ENCODE measurements at places on chromosomes 4 and X.

DNA sequence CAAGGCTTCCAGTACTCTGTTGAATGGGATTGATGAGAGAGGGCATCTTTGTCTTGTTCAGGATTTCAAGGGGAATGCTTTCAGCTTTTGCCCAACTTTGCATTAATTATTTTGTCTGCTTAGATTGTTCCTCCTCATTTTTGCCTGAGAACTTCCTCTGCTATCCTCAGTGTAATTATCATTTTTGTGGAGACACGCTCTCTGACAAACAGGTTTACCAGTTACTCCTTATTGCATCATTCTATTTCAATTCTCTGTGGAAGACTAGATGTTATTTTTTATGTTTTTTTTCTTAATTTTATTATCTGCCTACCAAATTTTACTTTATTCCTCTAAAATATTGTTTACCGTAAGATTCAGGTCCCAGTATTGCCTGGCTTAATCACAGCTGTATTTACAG is 349.2 kb downstream of the ADGRL3 start:
- no peak for DNase-seq

GRCh38 chr4:184370711-184371389 is 103.5 kb downstream of the IRF2 start:
- no peak for DNase-seq

- no peak for DNase-seq
Observed at GRCh38 chrX:118026631-118027030, 90.0 kb downstream of the KLHL13 start.

DNA sequence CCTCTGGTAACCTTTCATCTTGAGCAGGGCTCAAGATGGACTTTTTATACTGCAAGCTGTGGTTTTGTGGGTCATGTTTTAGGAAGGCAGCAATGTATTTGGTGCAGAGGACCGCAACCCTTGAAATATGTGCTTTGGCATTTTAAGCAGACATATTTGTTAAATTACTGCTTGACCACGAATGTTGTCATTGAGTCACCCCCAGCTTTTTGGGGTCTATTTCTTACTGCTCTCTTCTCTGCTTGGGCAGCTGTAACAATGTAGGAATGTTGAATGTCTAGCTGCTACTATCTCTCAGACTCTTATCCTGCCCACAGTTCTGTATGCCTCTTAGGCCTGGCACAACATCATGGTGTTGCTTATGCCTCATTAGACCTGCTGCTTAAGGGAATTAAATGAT is 6.0 kb downstream of the RBPJ start:
- no peak for DNase-seq

- no peak for DNase-seq
Observed at GRCh38 chrX:33062041-33062440, 149.3 kb downstream of the DMD start.

GRCh38 chr4:45082101-45082500 is 355.7 kb upstream of the GNPDA2 start:
- no peak for DNase-seq

GRCh38 chrX:70496491-70496890 is 51.9 kb downstream of the DLG3 start:
- DNase-seq, result no peak

GRCh38 chrX:138856881-138857604 is 145.5 kb upstream of the FGF13 start:
- no peak for DNase-seq

- DNase-seq, result no peak
Observed at GRCh38 chr4:3789587-3789986, 23.4 kb downstream of the ADRA2C start.

DNA sequence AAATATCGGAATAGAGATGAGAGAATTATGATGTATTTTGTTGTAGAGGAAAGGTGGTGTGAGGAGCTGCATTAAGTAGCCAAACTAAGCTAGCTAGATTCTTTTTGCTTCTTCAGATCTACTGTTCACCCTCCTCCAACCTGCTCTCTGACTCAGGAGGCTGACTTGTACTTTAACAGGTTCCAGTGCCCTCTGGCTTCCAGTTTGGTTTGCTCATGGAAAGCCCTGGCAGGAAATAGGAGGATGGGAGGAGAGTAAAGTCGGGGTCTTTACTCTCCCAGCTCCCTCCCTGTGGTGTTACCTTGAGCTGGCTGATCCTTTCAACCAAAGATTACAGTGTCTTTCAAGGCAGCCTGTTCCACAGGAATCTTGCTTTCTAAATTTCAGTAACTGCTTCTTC is 277.0 kb upstream of the EDA2R start:
- DNase-seq, result no peak

- no peak for DNase-seq
Observed at GRCh38 chr4:156945532-156945931, 26.1 kb downstream of the PDGFC start.

DNA sequence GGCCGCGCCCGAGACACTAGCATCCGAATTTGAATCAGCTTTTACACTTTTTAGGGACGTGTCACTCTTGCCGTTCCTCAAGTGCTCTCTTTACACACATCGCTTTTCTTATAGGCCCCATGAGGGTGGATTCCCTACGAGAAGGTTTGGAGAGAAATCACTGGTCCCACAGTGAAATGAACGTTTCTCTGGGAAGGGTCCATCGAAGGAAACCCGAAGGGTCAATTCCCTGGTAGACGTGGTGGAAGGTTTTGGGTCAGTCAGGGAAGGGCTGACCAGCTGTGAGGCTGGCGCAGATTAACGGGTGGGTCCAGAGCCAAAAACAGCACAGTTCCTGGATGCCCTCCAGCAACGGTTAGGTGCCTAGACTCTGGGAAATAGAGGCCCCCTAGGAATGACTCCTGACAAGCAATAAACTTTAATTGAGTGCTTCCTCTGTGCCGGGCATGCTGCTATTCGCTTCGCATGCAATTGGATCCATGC is 35.9 kb downstream of the ETDC start:
- no peak for DNase-seq

DNA sequence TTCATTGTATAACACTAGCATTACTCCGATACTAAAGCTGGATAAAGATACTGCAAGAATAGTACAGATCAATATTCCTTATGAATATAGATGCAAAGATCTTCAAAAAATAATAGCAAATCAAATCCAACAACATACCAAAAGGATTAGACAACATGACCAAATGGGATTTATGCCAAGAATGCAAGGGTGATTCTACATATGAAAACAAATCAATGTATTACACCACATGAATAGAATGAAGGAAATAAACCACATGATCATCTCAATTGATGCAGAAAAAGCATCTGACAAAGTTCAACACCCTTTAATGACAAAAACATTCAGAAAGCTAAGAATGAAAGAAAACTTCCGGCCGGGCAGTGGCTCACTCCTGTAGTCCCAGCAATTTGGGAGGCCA is 42.8 kb downstream of the CUL4B start:
- DNase-seq, result no peak

GRCh38 chr4:145216535-145216934 is 36.1 kb upstream of the OTUD4 start:
- no peak for DNase-seq

- no peak for DNase-seq
Observed at GRCh38 chr4:114191496-114191895, 212.0 kb upstream of the ARSJ start.

DNA sequence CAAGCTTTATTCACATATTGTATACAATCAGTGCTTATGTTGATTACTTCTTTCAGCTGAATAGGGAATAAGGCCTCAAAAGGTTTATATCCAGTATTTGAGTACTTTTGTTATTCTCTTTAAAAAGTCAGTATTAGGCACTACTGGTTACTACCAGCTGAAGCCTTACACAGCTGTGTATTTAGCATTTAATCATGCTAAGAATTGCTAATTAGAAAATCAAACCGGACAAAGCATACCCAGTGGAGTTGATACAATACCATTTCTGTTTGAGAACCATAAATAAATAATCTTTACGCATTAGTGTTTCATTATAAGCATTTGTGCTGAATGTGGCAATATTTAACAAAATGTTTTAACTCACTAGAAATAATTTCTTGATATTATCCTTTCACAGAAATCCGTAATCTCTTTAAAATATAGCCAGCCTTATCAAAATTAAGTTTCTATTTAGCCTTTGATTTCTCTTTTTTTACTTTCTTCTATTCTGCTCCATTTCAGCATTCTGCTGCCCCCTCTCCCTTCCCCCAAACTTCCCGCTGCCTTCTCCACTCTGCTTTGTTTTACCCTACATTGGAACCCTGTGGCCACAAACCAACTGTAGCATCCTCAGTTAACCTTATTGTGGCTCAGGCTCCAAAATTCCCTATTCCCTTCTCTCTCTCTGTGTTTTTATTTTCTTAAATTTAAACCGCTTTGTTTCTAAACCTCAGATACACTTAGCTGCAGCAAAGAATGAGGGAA is 37.8 kb downstream of the UGT8 start:
- DNase-seq, result no peak

- DNase-seq, result no peak
Observed at GRCh38 chrX:134758652-134759051, 100.4 kb upstream of the PLAC1 start.

GRCh38 chr4:119299260-119299671 is 22.7 kb downstream of the FABP2 start:
- DNase-seq, result peak; percentile 10

DNA sequence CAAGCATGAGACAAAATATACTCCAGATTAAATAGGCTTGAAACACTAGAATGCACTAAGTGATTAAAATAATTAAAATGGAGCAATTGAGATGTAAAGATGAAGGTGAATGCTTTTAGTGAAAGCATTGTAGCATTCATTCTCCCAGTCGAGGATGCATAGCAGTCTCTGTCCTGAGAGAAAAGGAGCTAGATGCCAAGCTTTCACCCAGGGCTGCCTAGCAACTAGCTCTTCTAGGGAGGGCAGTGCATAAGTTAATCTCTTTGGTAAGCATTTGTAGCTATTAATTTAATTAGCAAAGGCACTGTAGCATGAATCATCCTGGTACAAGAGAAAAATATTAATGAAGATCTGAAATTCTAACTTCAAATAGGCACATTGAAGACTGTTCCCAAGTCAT is 1014.8 kb downstream of the C4orf33 start:
- no peak for DNase-seq

DNA sequence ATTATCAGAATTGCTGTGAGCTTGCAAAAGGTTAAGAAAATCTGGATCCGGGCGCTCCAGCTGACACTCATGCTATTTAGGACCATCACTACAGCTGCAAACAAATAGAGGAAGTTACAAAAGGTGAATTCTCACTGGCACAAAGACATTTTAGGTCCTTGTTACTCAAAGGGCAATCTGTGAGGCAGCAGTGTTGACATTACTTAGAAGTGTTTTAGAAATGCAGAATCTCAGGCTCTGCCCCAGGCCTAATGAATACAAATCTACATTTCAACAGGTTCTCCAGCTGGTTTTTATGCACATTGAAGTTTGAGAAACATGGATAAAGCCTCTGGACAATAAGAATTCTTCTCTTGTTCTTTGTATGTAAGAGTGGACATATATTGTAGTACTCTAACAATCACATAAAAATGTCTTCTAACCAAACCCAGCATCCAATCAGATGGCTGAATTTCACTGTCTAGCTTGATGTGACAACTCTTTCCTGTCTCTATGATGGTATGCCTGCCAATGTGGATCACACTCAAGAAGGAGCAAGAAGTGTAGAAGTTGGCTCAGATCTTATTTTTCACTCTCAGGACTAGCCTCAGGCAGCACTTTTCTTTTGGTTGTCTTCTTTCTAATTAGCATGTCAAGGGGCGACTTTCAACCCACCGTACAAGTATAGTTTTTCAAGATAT is 18.8 kb downstream of the SLC7A11 start:
- DNase-seq, result no peak

GRCh38 chr4:170386971-170387370 is 297.2 kb upstream of the AADAT start:
- DNase-seq, result no peak

All from K562 (cell line).